ENCODE measurements at places on chromosomes 4 and X.

DNA sequence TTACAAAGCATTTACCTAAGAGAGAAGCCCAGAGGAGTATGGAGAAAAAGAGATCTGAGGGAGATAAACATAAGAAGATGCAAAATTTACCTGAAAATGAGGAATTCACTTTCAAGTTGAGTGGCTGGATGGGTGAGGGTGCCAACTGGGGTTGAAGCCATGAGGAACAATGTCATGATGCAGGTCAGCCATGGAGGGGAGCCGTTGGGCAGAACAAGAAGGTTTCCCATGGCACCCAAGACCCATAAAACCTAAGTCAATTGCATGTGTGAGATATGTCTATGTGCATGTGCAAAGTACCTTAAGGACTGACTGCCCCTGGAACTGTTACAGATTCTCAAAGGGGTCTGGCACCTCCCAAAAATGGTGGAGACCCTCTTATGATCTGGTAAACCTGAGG is 46.6 kb upstream of the PRRG1 start:
- no peak for DNase-seq

GRCh38 chr4:2338754-2339457 is 77.0 kb upstream of the MXD4 start:
- no peak for DNase-seq

DNA sequence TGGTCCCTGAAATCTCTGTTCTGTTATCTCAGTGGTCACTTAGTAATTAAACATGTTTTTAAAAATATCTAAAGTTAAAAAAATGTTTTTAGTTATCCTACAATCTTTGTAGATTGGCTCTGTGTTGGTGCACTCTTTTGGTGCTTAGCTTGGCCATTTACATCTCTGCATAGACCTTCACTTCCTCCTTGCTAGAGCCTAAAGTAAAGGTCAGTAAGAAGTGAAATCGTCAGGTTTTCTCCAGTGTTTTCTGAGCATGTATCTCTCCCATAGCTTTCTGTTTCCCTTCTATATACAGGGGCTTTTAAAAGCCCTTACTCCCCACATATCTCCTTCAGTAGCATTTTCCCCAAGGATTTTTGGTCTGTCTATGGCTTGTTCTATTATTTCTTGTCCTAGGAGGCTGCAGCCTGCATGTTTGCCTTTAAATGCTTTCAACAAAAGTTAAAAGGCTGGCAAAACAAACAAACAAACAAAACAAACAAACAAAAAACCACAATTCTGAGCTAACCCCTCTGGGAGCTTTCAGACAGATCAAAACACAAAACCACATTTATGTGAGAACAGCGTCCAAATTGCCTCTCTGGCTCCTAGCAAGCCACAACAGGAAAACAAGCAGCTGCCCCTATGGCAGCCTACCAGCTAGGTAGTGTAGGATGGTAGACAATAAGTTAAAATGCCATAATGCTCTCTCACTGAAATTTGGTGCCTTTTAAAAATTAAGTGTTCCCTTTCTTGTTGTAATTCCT is 27.3 kb upstream of the GPRASP2 start:
- no peak for DNase-seq

- DNase-seq = no peak
Observed at GRCh38 chr4:147853706-147854105, 121.8 kb downstream of the ARHGAP10 start.

DNA sequence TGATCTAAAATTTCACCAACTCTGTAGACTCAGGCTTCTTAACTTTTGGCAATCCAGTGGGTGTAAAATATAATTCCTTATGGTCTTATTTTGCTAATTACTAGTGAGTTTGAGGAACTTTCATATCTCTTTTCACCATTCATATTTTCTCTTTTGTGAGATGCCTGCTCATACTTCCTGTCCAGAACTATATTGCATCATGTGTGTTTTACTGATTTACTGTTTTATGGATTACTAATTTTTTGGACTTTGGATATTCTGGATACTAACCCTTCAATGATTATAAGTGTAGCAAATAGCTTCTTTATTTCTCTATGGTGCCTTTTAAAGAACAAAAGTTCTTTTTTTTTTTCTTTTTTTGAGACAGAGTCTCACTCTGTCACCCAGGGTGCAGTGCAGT is 20.6 kb downstream of the GSX2 start:
- no peak for DNase-seq

GRCh38 chr4:172142281-172142741 is 329.1 kb downstream of the GALNTL6 start:
- DNase-seq = no peak

DNA sequence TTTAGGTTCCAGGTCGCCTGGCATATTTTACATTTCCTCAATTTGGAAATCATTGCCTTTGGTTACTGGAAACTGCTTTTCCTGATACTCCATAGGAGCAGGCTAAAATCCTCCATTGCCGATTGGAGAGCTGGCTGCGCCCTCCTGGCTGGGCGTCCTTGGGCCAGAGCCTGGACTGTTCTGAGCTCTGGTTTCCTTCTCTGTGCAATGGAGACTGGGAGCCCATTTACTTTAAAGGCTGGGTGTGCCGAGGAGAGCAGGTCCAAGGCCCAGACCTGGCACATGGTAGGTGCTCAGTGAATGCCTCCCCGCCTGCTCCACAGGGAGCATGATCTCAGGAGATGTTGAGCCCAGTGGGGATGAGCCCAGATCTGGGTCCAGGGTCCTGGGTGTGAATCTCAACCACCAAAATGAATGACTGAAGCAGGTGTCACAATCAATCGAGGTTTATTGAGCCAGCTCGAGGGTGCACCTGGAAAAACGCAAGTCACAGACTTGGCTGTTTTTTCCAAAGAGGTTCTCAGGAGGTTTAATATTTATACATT is 50.0 kb downstream of the EVC start:
- no peak for DNase-seq

- no peak for DNase-seq
Observed at GRCh38 chr4:83603129-83603528, 67.2 kb downstream of the GPAT3 start.

GRCh38 chr4:16225167-16225862 is 956 bp downstream of the TAPT1 start:
- DNase-seq = no peak

- DNase-seq = no peak
Observed at GRCh38 chr4:138410266-138410665, 168.1 kb upstream of the SLC7A11 start.

GRCh38 chr4:47478804-47479203 is 6.3 kb upstream of the ATP10D start:
- no peak for DNase-seq

DNA sequence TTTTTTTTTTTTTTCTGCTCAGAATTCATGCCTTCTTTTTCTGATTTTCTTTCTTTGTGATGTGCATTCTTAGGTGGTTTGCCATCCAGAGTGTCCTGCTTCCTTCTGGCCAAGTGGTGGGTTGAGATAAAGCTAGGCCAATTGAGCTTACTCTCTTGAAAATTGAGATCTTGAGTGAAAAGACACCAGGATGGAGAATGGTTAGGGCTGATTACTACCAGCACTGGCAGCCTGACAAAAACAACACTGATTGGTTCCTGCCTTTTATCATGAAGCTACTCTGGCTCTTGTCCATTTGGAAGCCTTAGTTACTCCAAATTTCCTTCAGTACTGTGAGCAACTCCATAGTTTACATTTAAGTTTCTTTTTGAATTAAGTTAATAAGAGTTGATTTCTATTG is 404.0 kb downstream of the PPARGC1A start:
- DNase-seq = no peak

- no peak for DNase-seq
Observed at GRCh38 chr4:101037938-101038413, 309.4 kb downstream of the PPP3CA start.

GRCh38 chr4:176259330-176260090 is 9.5 kb downstream of the ASB5 start:
- DNase-seq = no peak

GRCh38 chr4:146105464-146105863 is 70.1 kb upstream of the LSM6 start:
- no peak for DNase-seq

DNA sequence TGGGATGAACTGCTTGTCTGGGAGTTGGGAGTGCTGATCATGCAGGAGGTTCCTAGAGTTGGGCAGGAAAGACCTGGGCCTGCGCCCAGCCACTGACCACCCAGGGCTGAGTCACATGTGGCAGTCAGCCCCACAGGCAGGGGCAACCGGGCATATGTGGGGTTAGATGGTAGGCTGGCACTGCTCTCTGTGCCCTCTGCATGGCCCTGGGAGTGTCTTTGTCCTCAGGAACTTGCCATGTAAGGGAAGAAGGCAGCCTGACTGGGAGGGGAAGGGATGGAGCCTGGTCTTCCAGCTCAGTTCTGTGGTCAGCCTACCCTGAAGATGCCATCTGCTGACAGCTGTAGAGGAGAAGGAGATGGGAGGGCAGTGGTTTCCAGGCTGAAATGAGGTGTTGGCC is 70.2 kb upstream of the EFNB1 start:
- DNase-seq = no peak

- DNase-seq = no peak
Observed at GRCh38 chr4:51831133-51831532, 11.8 kb upstream of the DCUN1D4 start.

- DNase-seq = no peak
Observed at GRCh38 chr4:55865228-55865806, 11.9 kb downstream of the EXOC1 start.

DNA sequence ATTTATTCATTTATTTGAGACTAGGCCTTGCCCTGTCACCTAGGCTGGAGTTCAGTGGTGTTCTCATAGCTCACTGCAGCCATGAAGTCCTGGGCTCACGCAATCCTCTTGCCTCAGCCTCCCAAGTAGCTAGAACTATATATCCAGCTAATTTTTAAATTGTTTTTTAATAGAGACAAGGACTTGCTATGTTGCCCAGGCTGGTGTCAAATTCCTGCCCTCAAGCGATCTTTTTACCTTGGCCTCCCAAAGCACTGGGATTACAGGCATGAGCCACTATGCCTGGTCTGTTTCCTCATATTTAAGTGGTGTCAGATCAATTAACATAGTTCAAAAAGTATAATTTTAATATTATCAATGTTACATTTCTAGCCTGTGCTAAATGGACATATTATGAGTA is 68.5 kb downstream of the AFF1 start:
- DNase-seq = no peak

- DNase-seq = no peak
Observed at GRCh38 chr4:183431614-183432013, 12.8 kb upstream of the CDKN2AIP start.

GRCh38 chrX:66632981-66633380 is 5.9 kb downstream of the EDA2R start:
- no peak for DNase-seq

DNA sequence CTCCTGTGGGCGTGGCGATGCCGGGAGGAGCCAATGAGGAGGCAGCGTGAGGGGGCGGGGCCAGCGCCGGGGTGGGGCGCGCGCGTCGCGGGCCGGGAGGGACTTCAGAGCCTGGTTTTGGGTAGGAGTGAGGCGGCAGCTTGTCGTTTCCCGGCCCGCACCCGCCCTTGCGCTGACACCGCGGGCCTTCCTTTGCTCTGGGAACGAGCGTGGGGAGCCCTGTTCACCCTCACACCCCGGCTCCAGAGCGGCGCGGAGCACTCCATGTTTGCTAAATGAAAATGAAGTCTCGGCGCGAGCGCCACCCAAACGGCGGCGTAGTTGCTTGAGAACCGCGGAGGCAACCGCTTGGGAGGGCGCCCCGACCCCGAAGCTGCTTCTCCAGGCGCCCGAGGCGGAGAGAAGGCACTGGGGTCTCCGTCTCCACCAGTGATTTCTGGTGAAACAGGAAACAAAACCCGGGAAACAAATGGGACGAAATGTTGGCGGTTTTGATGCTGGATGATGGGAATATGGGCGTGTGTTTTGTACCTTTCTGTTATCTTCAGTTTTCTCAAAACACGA is 497 bp upstream of the GRPEL1 start:
- DNase-seq = peak; percentile 99

- no peak for DNase-seq
Observed at GRCh38 chrX:136185401-136186022, 38.2 kb downstream of the FHL1 start.

GRCh38 chr4:128379860-128380259 is 92.2 kb upstream of the PGRMC2 start:
- no peak for DNase-seq

DNA sequence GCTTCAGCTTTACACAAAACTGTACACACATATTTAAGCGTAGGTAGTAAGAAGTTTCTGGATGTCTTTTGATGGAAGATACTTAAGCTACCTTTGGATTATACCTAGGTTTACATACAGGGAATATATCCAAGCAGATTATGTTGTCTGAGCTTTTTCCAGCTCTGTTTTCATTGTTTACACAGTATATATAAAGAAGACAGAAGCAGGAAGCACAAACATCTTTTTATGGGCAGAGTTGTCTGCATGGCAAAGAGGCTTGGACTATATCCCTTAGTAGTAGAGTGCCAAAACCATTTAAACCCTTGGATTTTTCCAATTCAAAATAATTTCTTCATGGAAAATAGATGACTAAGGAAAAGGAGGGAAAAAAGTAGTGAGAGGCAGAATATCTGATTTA is 329.4 kb upstream of the AGA start:
- no peak for DNase-seq

DNA sequence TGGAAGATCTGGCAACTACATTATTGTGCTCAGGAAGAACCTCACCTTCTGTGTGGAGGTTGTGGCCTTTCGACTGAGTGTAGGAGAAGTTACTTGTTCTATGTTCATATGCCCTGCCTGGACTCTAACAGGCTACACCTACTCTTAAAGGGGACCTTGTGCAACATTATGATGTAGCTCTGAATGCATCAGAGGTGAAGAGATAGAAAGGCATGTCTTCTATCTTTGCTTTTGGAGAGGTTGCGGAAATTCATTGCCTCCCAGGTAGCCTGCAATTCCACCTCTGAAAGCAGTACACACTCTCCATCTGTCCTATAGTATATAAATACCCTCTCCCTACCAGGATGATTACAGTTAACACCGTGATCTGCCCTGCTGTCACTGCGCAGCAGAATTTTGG is 7.1 kb upstream of the SLAIN2 start:
- no peak for DNase-seq

GRCh38 chrX:30637874-30638815 is 15.1 kb upstream of the GK start:
- DNase-seq = no peak

DNA sequence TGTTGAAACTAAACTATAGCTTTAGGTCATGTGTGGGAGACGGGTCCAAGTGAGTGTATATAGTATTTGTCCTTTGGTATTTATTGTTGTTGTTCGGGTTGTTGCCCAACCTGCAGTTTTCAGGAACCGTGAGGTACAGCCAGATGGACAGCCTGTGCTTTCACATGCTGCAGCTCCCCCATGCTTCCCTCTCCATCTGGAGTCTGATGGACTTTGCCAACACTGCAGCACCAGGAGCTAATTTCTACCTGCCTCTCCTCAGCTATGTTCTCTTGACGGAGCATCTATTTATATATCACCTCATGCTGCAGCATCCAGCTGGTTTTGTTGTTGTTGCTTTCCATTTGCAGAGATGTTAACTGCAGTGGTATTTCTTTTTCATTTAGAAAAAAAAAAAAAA is 80.1 kb downstream of the TLL1 start:
- DNase-seq = no peak

DNA sequence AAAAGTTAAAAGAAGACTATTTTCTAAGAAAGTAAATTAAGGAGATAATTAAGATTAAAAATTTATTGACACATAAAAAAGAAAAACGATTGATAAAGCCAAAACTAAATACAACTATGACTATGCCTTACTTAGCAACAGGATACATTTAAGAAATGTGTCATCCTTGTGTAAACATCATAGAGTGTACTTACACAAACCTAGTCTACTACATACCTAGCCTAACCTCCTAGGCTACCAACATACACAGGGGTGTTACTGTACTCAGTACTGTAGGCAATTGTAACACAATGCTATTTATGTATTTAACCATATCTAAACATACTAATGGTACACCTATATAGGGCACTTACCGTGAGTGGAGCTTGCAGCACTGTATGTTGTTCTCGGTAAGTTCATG is 108.3 kb downstream of the ANXA10 start:
- no peak for DNase-seq

GRCh38 chr4:68535974-68536373 is 40.1 kb downstream of the UGT2B17 start:
- no peak for DNase-seq

All from stimulated activated CD8-positive, alpha-beta memory T cell treated with anti-CD3 and anti-CD28 coated beads, Interleukin-15, amount 100 ng/mL, for 4 hours (primary cell).